ENCODE measurements at places on chromosomes 11 and 22.

GRCh38 chr11:123582992-123583504 lies 71.4 kb downstream of the SCN3B start:
- no peak for DNase-seq

- DNase-seq, result no peak
Measured at GRCh38 chr11:41983475-41983874, 524.0 kb upstream of the LRRC4C start.

- DNase-seq, result no peak
Measured at GRCh38 chr11:108170184-108170583, 48.8 kb downstream of the ACAT1 start.

DNA sequence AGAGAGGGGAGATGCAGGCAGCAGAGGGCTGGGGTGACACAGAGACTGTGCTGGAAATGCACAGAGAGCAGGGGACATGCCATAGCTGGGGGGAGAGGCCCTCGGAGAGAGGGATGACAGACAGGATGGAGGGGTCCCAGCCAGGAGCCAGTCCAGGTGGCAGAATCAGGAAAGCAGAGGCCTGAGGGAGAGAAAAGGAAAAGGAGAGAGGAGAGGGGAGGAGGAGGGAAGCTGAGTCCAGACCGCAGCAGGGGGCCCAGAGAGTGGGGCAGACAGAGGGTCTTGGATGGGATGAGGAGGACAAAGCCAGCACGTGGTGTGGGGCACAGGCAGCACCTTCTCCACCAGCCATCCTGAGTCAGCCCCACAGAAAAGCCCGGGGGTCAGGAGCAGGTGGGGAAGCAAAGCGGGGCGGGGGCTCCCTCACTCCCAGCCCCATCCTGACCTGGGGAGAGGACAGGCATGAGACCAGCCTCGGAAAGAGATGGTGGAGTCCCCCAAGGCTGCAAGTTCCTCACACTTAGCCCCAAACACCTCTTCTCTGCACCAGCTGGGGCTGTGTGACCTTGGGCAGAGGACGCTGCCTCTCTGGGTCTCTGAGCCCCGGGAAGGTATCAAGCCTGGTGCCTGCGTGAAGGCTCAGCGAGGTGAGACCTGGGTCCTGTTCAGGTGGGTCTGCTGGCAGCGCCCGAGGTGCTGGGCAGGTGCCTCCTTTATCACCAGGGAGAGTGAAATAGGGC lies 48.0 kb downstream of the IGLL1 start:
- no peak for DNase-seq

DNA sequence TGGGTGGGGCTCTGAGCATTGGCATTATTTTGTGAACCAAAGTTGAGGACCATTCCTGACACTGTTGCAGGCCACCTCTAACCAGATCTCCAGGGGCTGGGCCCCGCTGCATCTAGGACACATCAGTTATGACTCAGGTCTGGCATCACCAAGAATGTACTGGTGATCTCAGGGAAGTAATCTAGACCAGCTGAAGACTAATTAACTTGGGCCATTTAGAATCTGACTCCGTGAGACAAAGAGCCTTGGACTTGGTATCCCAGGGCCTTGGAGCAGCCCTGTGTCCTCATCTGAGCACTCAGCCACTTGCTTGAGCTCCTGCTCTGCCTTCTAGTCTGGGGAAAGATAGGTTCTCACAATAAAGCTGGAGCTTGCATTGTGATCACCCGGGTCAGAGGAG lies 200.6 kb downstream of the KIRREL3 start:
- no peak for DNase-seq
